ENCODE measurements at places on chromosomes 3 and 15.

DNA sequence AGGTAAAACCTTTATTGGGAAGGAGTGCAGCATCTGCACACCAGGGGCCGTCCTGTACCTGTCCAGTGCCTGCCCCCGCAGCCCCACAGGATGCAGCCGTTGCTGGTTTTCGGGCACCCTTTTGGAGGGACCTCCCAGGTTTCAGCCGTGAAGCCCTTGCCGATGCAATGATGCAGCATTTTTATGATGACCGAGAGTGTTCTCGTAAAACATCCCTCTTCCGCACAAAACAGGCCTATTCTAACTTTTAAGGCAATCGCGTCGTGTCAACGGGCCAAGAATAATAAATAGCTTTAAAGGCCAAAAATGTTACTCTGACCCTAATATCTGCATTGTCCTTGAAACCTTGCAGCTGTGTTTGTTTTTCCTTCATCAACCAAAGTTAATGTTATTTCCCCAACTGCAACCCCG lies 126.1 kb downstream of the LRRK1 start:
- no peak for DNase-seq

- DNase-seq: no peak
These were observed 451.7 kb upstream of the SGO1 start for GRCh38 chr3:20637729-20638128.

DNA sequence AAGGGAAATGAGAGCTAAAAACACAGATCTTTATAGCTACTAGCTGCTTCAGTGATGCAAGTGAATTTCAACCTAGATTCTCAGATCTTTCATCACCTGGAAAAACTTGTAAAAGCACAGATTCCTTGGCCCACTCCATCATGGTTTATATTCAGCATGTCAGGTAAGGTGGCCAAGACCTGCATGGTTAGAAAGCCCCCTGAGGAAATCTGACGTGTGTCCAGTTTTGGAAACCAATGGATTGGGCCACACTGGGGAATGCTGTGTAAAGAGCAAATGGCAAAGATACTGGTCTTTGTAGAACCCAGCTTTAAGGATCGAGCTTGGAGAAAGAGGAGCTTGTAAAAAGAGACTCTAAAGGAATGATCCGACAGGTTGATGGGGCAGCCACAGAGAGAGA lies 397.0 kb upstream of the ARRDC4 start:
- no peak for DNase-seq

- DNase-seq: no peak
These were observed 396.9 kb downstream of the MAGI1 start for GRCh38 chr3:65641777-65642176.

DNA sequence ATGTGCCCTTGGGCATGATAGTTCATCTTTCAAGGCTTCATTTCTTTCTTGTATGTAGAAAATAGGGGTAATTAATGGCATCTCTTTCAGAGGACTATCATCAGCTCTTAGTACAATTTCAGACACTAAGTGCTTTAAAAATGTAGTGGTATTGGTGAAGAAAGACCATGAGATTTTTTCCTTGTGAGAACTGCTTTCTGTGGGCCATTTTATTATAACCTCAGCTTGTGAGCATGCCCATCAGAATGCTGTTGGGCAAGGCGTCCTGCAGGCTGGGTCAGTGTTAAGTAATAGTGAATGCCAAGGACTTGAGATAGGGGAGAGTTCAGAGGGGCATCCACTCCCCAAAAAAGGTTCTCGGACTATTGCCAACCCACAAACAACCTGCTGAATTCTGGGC lies 187.9 kb downstream of the GHSR start:
- no peak for DNase-seq

GRCh38 chr3:13616359-13616758 lies 67.4 kb downstream of the FBLN2 start:
- DNase-seq: no peak

DNA sequence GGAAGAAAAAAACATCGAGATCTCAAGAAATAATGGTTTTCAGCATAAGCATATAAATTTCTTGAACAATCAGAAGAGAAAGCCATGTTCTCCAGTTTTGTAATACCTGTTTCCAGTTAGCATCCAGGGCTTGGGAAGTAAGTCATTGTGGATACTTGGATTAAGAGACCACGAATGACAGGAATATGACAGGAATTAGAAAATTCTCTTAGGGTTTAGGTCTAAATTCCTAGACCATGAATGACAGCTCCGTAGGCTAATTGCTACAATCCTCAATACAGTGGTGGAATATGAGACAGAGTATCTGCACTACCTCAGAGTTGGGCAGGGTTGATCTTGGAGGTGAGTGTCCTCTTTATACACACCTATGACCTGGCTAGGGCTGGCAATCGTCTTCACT lies 517.5 kb downstream of the NTRK3 start:
- DNase-seq: no peak

- no peak for DNase-seq
These were observed 110.7 kb upstream of the IL12A start for GRCh38 chr3:159877924-159878323.

All from GM12864 (cell line).